Neuronal stem cell (in vitro differentiated cells): ENCODE measurements at places on chromosomes 11 and 22.

- DNase-seq = no peak
Measured at GRCh38 chr11:78539506-78539905, 35.2 kb downstream of the NARS2 start.

- no peak for DNase-seq
Measured at GRCh38 chr22:37904572-37905533, 1.2 kb upstream of the MICALL1 start.

- no peak for DNase-seq
Measured at GRCh38 chr22:36212901-36213300, 11.3 kb upstream of the APOL4 start.

DNA sequence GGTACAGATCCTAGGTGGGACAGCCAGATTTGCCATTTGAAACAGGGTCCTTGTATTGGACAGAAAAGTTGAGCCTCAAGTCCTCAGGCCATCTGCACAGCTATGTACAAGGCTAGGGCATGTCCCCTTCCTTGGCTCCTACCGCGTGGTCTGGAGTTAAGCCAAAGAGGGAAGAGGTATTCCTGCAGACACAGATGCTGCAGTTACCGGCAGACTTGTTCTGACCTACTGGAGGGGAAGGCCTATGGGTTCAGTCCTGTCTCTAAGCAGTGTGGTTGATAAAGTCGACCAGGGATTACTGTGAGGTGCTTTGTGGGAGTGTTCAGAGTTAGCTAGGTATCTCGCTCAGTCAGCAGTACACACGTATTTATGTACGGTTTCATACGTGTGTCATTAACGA lies 180.6 kb downstream of the ADAMTS15 start:
- DNase-seq = no peak

GRCh38 chr11:8013833-8014232 lies 26.7 kb downstream of the EIF3F start:
- DNase-seq = no peak

GRCh38 chr11:77208535-77208934 lies 80.5 kb downstream of the MYO7A start:
- DNase-seq = no peak

DNA sequence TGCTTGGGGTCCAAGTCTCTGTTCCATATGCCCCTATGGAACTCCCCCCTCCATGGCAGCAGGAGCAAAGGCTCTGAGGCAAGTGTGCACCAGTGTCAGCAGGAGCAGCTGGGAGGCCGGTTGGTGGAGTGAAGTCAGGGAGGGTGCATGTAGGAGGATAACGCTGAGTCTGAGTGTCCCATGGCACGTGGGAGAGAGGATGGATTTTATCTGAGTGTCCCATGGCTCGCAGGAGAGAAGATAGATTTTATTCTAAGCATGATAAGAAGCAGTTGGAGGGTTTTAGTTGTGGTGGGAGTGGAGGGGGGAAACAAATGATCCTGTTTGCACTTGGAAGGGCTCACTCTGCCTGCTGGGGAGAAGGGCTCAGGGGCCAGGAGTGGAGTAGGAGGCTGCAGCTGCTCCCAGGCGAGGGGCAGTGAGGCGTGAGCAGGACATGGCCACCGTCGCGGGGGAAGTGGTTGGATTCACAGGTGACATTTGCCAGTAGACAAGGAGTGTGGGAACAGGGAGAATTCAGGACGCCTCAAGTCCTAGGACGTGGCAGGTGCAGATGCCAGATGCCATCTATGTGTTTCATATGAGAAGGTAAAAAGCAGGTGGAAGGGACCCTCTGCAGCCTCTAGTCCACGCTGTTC lies 33.6 kb upstream of the PARVG start:
- DNase-seq = no peak

- no peak for DNase-seq
Measured at GRCh38 chr22:23500508-23501260, 79.4 kb downstream of the IGLL1 start.

GRCh38 chr11:96012086-96012824 lies 88.3 kb upstream of the MTMR2 start:
- DNase-seq = peak; percentile 36

GRCh38 chr11:101726988-101727387 lies 143.2 kb upstream of the TRPC6 start:
- DNase-seq = no peak

GRCh38 chr11:69446108-69446507 lies 35.4 kb upstream of the LINC01488 start:
- no peak for DNase-seq
